ENCODE measurements at places on chromosomes 7 and 10.

DNA sequence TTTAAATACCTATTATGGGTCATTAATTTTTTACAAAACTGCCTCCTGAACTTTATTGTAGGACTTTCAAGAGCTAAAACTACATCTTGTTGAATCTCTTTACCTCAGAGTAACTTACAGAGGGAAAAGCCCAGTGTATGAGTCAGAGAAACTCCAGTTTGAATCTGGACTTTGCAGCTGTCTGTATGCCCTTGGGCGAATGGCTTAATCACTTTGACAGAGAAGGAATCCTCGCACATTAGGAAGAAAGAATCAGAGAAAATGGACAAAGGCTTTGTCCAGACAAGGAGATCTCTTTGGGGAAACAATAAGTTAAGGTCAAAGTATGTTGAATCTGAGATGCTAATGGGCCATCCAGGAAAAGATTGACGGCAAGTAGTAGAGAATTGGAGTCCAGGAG, 484.2 kb upstream of the CELF2 start:
- DNase-seq, result no peak

DNA sequence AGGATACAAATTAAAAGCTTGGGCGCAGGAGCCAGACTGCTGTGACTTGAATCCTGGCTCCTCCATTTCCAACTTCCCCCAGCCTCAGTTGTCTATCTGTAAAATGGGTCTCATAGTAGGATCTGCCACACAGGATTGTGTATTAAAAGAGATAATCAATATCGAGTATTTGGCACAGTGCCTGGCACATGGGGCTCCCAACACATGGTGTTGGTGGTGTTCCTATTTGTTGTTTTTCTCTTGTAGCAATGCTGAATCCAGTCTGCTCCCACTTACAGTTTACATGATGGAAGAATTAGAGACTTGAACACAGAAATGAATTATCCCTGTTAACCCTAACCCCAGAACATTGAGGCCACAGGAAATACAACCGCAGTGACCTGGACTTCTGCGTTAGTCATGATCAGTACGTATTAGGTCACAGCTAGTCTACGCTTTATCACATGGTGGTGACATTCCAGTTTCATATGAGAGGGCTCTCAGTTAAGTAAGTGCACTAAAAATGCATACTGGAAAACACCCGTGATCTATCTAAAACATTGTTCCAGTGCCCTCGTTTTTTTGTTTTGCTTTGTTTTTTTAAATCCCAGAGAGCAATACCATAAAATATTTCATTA, 169.5 kb upstream of the KLF14 start:
- DNase-seq, result no peak

DNA sequence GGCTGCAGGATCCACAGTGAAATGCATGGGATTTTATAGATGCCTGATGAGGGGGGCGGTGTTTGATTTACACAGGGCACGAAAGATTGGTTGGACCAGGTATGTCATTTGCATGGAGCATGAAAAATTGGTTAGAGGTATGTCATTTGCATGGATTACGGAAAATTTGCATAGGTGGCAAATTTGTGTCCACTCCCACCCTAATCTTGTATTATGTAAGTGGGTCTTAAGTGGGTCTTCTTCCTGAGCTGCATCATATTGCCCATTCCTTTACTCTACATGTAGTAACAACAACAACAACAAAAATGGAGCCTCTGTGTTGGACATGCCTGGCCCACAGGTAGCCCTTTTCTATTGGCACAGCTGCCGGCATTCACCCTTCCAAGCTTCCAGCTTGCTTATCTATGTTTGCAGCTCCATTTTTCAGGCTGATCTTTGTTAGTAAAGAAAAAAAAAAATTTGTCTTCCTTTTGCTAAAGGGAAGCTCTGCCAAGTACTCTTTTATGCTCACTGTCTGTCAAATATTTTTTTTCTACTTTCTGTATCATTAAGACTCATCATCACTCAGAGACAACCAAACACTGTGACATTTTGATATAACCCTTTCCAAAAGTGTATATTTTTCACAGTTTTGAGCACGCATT, 10.3 kb upstream of the ZNF273 start:
- no peak for DNase-seq

GRCh38 chr10:71241114-71241829, 28.9 kb downstream of the UNC5B start:
- DNase-seq, result no peak

- DNase-seq, result no peak
Observed at GRCh38 chr7:17463511-17464085, 165.1 kb downstream of the AHR start.

DNA sequence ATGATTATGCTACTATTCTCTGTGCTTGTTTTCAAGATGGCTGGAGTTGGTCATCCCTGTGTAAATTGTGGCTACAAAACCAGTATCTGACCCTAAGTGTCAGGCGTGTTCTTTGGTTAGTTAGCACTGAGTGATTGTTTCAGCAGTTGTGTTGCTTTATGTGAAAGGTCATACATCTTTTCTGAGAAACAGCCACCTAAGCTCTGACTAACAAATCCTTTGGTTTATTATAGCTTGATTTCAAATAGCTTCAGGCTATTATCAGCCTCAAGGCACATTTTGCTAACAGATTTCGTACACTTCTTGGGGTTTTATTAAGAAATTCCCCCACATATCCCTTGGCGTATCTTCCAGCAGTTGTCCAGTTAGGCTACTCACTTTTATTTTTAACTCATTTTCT, 4.8 kb upstream of the ADRB1 start:
- DNase-seq, result no peak

GRCh38 chr10:15540727-15541126, 169.6 kb upstream of the FAM171A1 start:
- DNase-seq, result no peak

GRCh38 chr7:137920637-137921399, 74.0 kb upstream of the DGKI start:
- DNase-seq, result no peak

GRCh38 chr10:61452655-61453641, at the start of gene TMEM26:
TMEM26 (minus strand) TSS chr10:61453381; CDS start chr10:61453081, 300 bp downstream.
- no peak for DNase-seq

DNA sequence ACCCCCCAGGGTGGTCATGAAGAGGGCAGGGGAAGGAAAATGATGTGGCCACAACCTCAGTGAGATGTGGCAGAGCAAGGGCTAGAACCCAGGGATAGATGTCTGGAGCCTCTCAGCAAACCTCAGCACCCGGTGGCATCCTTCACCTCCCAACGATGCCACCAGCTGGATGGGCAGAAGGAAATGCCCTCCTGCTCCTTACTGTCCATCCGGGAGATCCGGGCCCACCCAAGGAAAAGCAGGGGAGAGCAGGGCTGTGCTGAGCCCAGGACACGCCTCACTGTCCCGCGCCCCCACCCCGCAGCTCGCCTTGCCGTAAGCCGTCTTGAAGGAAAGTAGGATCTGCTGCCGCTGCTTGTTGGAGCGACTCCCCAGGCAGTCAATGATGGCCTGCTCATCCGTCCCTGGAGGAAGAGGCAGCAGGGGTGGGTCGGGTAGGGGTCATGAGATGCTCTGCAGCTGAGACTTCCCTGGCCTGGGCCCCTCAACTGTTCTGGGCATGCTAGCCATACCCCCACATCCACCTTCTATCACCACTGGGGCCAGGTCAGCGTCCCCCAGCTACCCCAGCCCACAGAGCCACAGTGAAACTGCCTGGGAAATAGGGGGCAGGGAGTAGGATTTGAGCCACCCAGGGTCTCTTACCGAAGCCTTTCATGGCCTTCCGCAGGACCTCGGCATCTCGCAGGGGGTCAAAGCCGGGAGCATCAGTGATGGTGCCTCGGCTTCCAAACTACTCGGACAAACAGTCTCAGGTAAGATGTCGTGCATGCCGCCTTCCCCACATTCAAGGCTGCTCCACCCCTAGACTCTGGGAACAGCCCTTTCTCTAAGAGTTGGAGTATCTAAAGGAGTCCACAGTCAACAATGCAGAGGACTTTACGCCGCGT, 34.3 kb downstream of the PLAC9 start:
- DNase-seq, result no peak

- DNase-seq, result no peak
Observed at GRCh38 chr10:86918022-86918471, 39.4 kb downstream of the MMRN2 start.

DNA sequence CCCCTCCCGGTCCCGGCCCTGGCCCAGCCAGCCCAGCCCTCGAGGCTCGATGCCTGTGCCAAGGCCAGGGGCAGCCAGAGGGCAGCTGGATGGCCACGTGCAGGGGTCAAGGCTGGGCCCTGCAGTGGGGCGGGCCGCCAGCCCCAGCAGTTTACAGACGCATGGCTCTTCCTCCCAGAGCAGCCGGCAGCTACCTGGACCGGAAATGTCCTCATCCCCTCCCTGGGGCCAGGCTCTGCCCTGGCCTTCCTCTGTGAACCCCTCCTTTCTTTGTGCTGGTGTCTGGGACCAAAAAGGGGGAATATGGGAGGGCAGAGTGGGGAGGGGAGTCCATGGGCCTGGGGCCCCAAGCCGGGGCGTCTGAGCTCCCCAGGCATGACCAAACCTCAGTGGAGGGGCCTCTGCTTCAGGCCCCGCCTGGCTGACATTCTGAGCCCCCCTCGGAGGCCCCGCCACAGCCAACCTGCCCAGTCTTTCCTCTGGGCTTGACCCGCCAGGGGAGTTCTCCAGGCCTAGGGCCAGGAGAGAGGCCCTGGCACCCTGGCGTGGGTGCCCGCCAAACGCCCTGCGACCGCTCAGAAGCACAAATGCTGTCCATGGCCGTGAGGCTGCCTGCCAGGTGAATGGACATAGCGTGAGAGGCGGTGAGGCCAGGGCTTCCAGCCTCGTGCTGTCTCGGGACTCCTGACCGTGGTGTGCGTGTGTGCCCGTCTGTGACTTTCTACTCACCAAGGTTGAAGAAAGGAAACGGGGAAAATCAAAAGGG, 24.7 kb upstream of the AMZ1 start:
- DNase-seq, result no peak

GRCh38 chr10:114545819-114546218, 112.3 kb downstream of the ABLIM1 start:
- no peak for DNase-seq

DNA sequence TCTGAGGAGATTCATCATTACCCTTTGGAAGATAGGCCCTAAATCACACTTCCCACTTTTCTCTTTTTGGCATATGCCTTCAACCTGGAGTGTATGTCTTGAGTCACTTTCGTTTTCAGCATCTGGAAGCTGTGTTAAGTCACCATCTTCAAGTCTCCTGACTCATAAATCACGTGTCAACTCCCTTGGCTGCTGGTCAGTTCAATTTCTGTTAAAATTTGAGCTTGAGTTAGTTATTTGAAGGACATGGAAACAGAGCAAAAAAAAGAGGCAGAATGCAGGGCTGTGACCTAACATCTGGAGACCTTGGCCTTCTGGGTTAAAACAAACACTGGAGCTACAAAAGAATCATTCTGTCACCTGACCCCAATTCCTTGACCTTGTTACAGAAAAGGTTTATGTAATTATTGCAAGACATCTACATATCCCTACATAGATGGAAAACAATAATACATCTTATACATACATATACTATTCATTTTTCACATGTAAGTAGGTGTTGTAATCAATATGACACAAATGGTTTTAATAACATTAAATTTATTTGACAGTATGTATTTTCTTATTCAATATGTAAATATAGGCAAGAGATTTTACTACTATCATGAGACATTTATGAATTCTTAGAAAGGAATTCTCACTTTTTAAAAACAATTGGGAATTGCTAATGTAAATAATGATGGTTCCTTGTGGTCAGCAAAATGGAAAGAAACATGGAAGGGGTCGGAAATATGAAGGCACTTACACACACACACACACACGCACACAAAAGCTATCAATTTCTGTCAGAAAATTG, 169.7 kb upstream of the PHYHIPL start:
- no peak for DNase-seq

DNA sequence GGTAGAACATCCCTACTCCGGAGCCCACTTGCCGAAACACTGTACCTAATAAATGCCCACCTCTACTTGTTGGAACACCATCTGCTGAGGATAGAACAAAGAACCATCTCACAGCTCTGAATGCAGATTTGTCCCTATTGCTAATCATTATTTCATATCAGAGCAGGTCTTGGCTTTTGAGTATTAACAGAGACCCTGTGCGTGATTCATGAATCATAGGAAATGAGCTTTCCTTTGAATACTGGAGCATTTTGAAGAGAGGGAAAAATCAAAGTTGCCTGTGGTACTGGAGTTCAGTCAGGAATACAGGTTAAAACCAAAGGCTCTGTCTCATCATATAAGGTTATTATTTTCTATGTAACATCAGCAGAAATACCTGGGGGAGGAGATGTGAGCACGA, 1132.3 kb downstream of the XPNPEP1 start:
- no peak for DNase-seq

- DNase-seq, result no peak
Observed at GRCh38 chr7:22443370-22444180, 56.4 kb downstream of the STEAP1B start.

DNA sequence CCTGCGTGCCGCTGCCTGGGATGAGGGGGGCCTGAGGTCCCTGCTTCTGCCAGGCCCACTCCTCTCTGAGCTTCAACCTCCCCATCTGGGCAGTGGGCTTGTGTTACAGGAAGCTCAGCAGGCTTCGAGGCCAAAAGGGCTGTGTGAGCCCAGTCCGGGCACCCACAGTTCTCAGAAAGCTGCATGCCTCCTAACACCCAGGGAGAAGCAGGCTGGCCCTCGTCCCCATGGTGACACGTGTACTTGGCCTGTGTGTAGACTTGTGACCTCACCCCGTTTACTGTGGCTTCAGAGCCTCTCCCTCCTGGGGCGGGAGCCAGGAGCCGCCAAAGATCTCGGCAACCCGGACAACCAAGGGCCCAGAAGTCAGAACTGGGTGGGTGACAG, 2.2 kb upstream of the GRIFIN start:
- DNase-seq, result no peak

GRCh38 chr10:6973899-6974298, 393.8 kb upstream of the PRKCQ start:
- DNase-seq, result no peak

- no peak for DNase-seq
Observed at GRCh38 chr7:2945171-2945570, 98.5 kb downstream of the CARD11 start.

- DNase-seq, result no peak
Observed at GRCh38 chr10:44980309-44981171, 1.9 kb upstream of the DEPP1 start.

GRCh38 chr10:113161066-113161465, 211.0 kb downstream of the TCF7L2 start:
- DNase-seq, result no peak

- no peak for DNase-seq
Observed at GRCh38 chr10:68516766-68517165, 10.6 kb downstream of the SLC25A16 start.

DNA sequence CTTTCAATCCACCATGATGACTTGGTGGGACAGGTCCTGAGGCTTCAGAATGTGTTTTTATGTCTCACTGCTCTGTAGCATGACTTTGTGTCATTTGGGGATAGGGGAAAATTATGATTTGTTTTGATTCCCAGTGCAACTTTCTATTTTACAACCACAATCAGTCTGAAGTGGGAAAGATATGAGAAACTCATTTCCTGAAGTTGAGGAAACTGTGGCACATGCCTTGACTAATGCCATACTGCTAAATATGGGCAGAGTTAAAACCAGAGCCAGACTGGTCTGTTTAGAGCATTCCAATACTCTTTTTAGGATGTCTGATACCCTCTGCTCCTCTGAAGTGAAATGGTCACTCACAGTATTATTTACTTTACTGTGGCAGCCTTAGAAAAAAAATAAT, 307.7 kb downstream of the ADRA2A start:
- DNase-seq, result no peak

Measured in DMS79 (cell line).